ENCODE measurements at places on chromosomes 7 and 10.

GRCh38 chr7:114916261-114916892, 5.5 kb upstream of the MDFIC start:
- no peak for DNase-seq

- no peak for DNase-seq
These were observed 1.8 kb downstream of the IMPDH1 start for GRCh38 chr7:128407751-128408708.

GRCh38 chr7:100671353-100672327, 1.9 kb upstream of the GNB2 start:
- no peak for DNase-seq

DNA sequence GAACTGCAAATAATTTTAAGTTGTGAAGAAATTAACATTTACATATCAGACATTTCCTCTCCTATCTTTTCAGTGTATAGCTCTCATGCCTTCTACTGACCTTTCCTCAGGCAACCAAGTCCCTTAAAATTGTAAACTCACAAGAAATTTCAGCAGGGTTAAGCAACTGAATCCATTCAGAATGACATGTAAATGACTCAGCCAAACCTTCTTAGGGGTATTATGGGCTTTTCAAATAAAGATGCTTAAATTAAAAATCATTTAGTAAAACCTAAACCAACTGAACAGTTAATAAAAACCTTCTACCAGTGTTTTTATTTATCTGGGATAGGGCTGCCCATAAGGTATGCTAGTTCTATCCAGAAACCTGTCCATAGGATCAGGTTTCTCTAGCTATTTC, 20.7 kb downstream of the WAPL start:
- no peak for DNase-seq

GRCh38 chr7:147013825-147014224, 897.2 kb downstream of the CNTNAP2 start:
- DNase-seq, result no peak

DNA sequence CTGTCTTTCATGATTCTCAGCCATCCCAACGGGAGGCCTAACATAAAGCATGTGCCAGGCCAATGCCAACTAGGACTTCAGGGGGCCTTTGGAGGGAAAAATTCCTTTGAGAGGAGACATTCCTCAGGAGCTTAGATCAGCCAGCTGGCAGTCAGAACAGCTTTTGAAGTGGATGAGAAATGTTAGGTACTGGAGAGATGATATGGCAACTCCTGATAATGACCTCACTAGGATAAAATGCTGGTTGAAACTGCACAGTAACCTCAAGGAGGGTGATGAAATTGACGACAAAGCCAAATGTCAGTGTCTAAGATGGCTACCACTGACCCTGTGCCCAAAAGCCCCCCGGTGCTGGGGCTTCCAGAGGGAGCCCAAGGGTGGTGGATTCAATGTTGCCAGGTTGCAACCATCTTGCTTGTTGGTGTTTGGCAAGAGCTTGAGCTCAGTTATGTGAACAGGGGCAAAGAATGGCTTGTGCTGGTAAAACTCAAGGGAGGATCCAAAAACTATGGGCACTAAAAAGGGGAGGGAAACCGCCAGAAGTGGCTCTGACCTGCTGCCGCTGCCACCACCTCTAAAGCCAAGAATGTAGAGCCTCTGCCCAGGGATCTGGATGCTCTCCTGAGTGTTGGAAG, 121.2 kb downstream of the UBE2H start:
- DNase-seq, result no peak

- DNase-seq, result no peak
These were observed 25.1 kb downstream of the CPEB3 start for GRCh38 chr10:92265687-92266258.

DNA sequence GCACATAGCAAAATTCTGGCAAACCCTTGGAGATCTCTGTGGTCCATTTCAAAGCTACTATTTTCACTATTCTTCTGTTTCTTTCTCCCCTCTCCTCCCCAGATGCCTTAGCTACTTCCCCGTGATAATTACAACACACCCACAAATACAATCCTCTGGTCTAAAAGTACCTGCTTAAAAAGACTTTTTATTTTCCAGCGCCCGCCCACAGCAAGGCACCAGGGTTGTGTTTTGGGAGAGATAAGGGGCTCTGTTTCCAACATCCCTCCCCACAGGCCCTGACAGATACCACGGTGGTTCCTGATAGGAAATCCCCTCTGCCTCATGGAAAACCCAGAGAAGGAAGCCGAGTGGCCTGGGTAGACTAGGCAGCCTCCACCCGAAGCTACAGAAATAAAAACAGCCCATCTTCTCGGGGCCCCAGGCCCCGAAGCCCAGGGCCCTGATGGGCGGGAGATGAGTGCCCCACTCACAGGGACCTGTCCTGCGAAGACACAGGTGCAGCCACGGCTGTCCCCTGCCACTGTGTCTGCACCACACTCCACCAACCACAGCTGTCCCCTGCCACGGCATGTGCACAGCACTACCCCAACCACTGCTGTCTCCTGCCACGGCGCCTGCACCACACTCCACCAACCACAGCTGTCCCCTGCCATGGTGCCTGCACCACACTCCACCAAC, 19.7 kb downstream of the CALML5 start:
- DNase-seq, result no peak

All from stimulated activated CD8-positive, alpha-beta memory T cell treated with anti-CD3 and anti-CD28 coated beads, Interleukin-7, amount 100 ng/mL, for 1 hour (primary cell).